ENCODE measurements at places on chromosomes 4 and X. TPM values are rescaled to one million over a fixed set of nuclear protein-coding genes. Genes with fewer than 3 reads are reported as not detected.

DNA sequence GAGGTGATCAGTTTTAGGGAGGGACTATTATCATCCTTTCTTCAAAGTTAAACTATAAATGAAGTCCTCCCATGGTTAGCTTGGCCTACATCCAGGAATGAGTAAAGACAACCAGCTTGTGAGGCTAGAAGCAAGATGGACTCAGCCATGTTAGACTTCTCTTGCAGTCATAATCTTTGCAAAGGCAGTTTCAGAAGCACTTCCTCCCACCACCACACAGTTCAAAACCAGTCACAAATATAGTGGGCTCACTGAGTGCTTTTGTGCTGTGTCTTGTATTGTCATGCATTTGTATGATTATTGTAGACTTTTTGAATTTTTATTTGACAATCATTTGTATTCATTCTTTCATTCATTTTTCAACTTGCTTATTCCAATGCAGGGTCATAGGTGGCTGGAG lies 204.5 kb downstream of the ZNF674 start:
- no peak for DNase-seq

DNA sequence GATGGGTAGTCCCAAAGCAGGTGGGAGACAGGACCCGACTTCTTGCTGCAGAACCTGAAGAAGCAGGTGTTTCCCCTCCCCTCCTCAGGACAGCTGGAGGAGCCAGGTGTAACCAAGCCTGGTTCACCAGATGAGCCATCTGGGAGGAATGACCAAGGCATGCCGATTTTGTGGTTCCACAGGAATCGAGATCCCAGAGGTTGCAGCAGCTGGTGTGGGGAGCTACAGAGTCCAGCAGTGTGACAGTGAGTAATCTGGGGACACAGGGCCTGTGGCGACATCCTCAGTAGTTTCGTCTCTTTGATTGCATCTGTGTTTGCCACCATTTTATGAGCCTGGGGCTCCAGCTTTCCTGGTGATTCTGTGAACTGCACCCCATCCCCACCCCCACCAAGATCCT lies 2.6 kb upstream of the NDP start:
- DNase-seq, result peak; percentile 66

Gene NSUN7
- total RNA-seq, result not detected

- DNase-seq, result peak; percentile 50
Observed at GRCh38 chrX:74422576-74423288, 1.4 kb downstream of the SLC16A2 start.

- no peak for DNase-seq
Observed at GRCh38 chr4:111466811-111467604, 678.2 kb upstream of the FAM241A start.

DNA sequence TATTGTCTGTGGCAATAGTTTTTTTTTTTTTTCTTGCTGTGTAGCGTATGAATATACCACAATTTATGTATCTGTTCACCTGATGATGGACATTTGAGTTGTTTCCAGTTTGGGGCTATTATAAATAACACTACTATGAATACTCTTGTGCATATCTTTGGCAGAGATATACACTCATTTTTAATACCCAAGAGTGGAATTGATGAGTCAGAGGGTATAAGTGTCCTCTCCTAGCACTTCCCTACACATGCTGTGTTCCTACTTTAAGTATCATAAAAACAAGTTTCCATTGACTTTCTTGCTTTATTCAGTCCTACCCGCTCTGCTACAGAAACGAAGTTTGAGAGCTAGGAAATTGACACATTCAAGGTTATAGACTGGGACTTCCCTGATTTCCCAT lies 39.8 kb downstream of the XIAP start:
- DNase-seq, result peak; percentile 46

DNA sequence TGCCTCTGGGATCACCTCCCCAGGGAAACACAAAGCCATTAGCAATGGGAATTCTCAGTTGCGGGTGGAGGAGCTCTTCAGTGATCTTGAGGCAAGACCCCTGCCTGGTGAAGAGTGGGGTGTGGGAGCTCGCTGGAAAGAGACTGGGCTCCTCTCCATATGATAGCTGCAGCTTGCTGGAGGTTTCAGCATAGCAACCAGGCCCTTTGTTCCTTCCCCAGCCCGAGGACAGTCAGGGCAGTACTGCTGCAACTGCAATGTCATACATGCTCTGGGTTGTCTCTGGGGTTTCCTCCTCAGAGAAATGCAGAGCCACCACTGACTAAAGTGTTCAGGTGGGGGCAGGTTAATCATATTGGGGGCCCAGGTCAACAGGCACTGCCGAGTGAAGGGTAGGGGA lies 81.3 kb downstream of the ARHGAP24 start:
- no peak for DNase-seq

DNA sequence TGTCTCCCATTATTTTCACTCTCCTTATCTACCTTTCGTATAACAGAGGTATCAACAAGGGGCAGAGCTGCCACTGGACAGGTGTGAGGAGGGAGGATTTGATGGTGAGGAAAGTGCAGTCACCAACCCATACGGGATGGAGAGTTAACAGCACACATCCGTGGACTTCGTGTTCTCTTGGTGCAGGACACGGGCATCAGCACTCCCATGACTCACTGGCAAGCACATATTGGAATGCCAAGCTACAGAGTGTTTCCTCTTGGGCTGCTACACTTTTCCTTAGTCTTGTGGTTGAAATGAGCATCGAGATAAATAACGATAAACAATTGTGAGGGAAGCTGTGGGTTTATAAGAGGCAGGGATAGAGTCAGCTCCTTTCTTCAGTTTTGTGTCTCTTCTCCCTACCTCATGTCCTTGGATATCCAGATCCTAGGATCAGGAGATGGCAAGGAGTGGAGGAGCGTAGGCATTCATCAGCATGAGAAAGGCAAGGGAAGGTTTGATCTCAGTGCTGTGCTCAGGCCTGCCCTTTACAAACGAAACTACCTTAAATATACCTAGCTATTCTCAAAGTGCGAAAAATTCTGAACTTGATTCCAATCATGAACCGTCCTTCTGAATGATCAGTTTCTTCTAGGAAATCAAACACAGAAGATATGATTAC lies 96.3 kb downstream of the ZNF827 start:
- peak; percentile 80 for DNase-seq

Gene SOX3
- total RNA-seq, result not detected

- no peak for DNase-seq
Observed at GRCh38 chrX:100829730-100830129, 9.5 kb downstream of the CSTF2 start.

Gene STARD8
- total RNA-seq, result 10.6 TPM

DNA sequence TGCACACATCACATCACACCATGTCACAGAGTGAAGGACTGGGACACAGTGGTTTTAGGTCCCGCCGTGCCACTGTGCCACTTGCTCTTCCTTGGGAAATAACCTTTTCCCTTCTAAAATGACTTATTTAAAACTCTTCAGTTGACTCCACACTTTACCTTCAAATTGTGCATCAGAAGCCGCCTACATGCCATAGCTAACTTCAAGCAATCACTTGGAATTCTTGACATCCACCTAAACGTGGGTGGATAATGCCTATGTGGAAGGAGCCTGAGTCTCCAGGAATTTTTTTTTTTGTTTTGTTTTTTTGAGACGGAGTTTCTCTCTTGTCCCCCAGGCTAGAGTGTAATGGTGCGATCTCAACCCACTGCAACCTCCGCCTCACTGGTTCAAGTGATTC lies 777.4 kb upstream of the TENM3 start:
- DNase-seq, result no peak

- no peak for DNase-seq
Observed at GRCh38 chr4:35771571-35771970, 472.7 kb downstream of the ARAP2 start.

- DNase-seq, result no peak
Observed at GRCh38 chr4:1407657-1408333, 1.6 kb upstream of the NKX1-1 start.

- peak; percentile 64 for DNase-seq
Observed at GRCh38 chr4:57136281-57136680, 26.1 kb upstream of the IGFBP7 start.

- no peak for DNase-seq
Observed at GRCh38 chr4:130403221-130403620, 1307.3 kb downstream of the C4orf33 start.

Gene AFP
- total RNA-seq, result not detected

Gene ZRSR2
- 3.8 TPM for total RNA-seq

Gene CPE
- 2.3 TPM for total RNA-seq

Gene QRFPR
- total RNA-seq, result not detected

Gene CYBB
- not detected for total RNA-seq

DNA sequence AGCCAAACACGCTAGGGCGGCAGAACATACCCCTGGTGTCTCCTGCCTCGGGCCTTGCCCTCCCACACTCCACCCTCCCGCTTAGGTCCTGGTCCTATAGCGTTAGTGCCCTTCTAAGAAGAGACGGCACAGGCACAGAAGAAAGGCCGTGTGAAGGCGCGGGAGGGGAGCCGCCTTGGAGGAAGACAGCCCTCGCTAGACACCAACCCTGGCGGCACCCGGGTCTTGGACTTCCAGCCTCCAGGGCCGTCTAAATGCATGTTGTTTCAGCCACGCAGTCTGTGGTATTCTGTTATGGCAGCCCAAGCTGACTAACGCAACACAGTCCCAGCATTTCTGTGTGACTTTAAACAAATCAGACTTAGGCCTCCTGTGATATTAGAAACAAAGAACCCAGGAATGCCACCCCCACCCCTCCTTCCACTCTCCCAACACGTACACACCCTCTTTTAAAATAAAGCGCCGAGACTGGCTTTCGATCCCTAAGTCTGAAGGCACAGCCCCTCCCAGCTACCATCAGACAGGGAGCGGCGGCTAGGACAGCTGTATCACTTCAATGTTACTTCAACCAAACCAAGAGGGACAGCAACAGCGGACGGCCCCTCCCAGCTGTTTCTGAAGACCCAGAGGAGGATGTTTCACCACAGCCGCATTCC lies 128.0 kb downstream of the AFAP1 start:
- DNase-seq, result peak; percentile 94

- DNase-seq, result no peak
Observed at GRCh38 chr4:10091531-10092181, 24.9 kb downstream of the WDR1 start.

GRCh38 chrX:77814210-77814609 lies 28.2 kb upstream of the ATRX start:
- no peak for DNase-seq

- no peak for DNase-seq
Observed at GRCh38 chr4:14087459-14087858, 459.9 kb upstream of the BOD1L1 start.

Gene TMEM271
- not detected for total RNA-seq

DNA sequence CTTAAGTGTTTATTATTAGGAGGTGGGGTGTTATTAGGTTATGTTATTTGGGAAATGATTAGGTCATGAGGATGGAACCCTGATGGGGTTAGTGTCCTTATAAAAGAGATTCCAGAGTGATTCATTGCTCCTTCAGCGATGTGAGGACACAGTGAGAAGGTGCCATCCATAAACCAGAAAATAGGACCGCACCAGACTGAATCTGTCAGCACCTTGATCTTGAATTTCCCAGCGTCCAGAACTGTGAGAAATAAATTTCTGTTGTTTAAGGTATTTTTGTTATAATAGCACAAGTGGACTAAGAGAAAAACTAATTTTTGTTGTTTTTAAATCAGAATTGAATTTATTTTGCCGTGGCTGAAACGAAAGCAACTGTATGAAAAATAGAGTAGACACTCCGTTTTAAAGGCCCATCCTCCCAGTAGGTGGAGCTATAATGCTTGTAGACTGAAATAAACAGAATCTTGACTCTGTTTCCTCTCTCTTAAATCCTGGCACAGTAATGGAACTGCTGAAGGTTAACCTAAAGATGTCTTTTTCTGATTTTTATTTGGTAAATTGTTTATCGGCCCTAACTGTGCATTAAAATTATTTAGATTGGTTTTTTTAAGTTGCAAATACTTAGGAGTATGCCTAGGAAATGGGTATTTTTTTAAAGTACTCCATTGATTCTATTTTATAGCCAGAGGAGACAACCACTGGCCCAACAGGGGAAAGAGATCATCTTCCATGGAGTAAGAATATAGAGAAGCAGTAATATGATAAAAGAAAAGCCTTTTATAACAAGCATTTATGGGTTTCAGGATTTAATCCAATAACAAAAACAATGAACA lies 133.2 kb upstream of the ADAMTS3 start:
- DNase-seq, result peak; percentile 47

Gene EPHA5
- 2.3 TPM for total RNA-seq

Gene EREG
- 4.1 TPM for total RNA-seq

- no peak for DNase-seq
Observed at GRCh38 chr4:111535792-111536191, 609.5 kb upstream of the FAM241A start.

DNA sequence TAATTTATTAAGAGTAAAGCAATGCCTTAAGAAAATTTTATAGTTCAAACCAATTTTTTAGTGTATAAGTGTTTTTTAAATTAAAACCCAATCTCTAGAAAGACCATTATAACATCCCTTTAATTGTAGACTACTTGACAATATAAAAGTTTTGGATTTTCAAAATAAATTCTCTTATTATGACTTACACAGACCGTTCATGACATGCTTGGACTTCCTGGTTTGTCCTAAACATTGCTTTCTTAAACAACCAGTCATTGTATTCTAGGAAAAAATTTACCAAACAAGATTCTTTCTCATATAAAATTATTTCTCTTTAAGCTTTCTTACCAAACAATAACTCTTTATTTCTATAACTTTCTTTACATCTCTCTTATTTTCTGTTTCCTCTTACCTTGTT lies 49.0 kb upstream of the CXorf51A start:
- DNase-seq, result peak; percentile 0

GRCh38 chrX:45164021-45164621 lies 36.6 kb downstream of the DIPK2B start:
- no peak for DNase-seq

Gene RNF128
- 0.26 TPM for total RNA-seq

- no peak for DNase-seq
Observed at GRCh38 chr4:143345356-143345755, 8.7 kb downstream of the GAB1 start.

- DNase-seq, result no peak
Observed at GRCh38 chr4:162352580-162353107, 188.8 kb upstream of the FSTL5 start.

DNA sequence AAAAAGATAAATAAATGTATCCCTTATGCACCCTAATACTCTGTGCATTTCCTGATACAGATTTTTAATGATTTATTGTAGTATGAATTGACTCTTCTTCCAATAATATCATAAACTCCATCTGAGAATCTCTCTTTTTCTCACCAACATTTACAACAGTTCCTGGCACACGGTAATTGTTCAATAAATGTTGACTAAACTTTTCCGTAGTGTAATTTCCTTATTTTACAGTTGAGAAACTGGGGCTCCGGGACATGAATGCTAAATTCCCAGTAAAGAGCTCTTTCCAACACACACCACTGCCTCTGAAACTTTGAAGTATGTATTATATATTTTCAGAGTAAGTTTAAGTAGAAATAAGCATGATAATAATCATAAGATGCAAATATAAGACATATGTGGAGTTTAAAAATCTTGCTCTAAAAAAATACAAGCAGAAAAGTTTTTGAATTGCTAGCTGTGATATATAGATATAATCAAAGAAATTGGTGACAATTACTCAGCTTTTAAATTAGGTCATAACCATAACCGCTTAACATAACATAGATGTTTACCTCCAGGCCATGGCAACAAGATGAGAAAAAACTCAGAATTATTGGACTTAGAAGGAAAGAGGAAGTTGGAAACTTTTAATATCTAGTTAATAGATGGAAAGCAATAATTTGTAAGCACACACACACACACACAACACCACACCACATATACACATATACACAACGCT lies 28.2 kb upstream of the ANTXR2 start:
- DNase-seq, result no peak

All from LHCN-M2 (cell line).